WTC11 (cell line): ENCODE measurements at places on chromosomes 13 and 19. TPM values are rescaled to one million over a fixed set of nuclear protein-coding genes. Genes with fewer than 3 reads are reported as not detected.

The SLC10A2 gene
- not detected in 3 replicates for total RNA-seq

The C19orf67 gene
- total RNA-seq, result 0.35 to 0.87 TPM (median 0.41 TPM) in 3 replicates

The SIGLEC10 gene
- total RNA-seq, result 0.44 TPM in 1 of 3 replicates, not detected in the others

The CLEC17A gene
- 0.14 TPM in 1 of 3 replicates, not detected in the others for total RNA-seq

The PLK5 gene
- 0.60 to 1.4 TPM (median 0.62 TPM) in 3 replicates for total RNA-seq

The SEMA6B gene
- total RNA-seq, result 45.1 to 52.1 TPM (median 49.1 TPM) in 3 replicates

The ZNF229 gene
- 1.8 to 2.4 TPM (median 2.2 TPM) in 3 replicates for total RNA-seq

The TLE6 gene
- total RNA-seq, result 2.5 to 3.3 TPM (median 3.1 TPM) in 3 replicates

The ACER1 gene
- not detected in 3 replicates for total RNA-seq

The KLK3 gene
- 0.13 to 0.25 TPM (median 0.16 TPM) in 3 replicates for total RNA-seq

The PALM3 gene
- total RNA-seq, result 25.9 to 31.1 TPM (median 28.6 TPM) in 3 replicates

The CERS1 gene
- 14.7 to 24.5 TPM (median 22.6 TPM) in 3 replicates for total RNA-seq

The MED29 gene
- 37.6 to 42.9 TPM (median 39.4 TPM) in 3 replicates for total RNA-seq

The ANKRD24 gene
- total RNA-seq, result 11.3 to 15.0 TPM (median 14.8 TPM) in 3 replicates

The TRPC4 gene
- 4.2 to 8.0 TPM (median 5.0 TPM) in 3 replicates for total RNA-seq

The PCDH20 gene
- 1.3 to 1.4 TPM (median 1.3 TPM) in 3 replicates for total RNA-seq

The ADAMTS10 gene
- total RNA-seq, result 11.4 to 16.0 TPM (median 14.8 TPM) in 3 replicates

- DNase-seq, result no peak
These were observed 5.0 kb upstream of the ZIC5 start for GRCh38 chr13:99976575-99976974.

DNA sequence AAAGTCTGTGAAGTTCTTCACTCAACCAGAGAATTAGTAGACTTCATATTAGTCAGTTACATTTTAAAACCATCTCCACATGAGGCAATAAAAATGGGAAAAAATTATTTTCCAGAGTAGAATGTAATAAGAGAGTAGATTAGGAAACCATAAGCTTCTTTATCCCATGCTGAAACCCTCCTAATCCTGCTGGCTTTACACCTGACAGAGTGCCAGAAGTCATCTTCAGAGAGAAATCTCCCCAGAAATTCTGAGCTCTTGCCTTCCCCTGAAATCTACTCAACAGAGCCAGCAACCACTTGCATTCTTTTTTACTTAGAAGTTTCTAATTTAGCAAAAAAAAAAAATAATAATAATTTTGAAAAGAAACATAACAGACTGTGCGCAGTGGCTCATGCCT, 279.9 kb downstream of the NHLRC3 start:
- no peak for DNase-seq

DNA sequence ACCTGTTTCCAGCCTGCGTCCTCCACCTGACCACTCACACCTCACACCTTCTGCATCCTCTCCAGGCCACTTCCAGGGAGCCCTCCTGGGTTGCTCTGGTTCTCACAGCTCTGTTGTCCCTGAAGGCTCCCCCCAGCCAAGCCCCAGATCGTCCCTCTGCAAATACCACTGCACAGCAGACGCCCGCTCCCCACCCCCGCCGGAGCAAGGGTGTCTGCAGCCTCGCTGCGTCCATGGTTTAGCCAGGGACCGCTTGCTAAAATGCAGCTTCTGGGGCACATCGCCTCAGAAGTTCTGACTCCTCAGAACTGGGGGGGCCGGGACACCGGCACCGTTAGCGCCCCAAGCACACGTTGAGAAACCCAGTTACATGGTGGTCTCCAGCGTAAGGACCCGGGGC, 983 bp downstream of the LINGO3 start:
- no peak for DNase-seq

DNA sequence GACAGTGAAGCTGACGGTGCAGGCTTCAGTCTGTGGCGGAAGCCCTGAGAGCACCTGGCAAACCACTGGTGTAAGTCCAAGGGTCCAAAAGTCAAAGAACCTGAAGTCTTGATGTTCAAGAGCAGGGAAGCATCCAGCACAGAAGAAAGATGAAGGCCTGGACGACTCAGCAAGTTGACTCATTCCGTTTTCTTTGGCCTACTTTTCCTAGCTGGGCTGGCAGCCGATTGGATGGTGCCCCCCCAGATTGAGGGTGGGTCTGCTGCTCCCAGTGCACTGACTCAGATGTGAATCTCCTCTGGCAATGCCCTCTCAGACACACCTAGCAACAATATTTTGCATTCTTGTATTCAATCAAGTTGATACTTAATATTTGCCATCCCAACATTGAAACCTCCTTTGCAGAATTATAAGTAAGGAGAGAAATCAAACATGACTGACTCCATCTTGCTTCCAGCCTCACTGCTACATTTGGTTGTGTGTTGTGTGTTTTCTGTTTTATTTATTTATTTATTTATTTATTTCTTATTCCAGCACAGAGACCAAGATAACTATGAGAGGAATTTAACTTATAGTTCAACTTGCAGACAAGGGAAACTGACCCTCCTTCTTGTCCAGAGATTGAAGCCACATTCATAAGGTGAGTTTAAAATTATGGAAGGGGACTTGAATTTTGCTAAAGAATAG, 32.8 kb downstream of the IGFL2 start:
- DNase-seq, result no peak

DNA sequence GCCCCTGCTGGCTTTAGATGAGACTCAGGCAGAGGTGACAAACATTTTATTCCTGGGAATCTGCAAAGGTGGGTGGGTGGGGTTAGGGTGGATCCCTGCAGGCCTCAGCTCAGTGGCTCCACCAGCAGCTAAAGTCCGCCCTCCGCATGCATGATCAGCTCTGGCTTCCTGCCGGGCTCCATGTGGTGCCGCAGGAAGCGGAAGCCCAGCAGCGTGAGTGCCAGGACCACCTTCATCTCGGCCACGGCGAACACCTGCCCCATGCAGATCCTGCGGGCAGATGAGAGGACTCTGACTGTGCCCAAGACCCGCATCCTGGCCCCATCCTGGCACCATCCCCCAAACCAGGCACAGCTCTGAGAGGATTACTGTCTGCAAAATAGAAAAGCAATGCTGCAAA, 26.3 kb downstream of the CYP4F2 start:
- peak; percentile 59 for DNase-seq

DNA sequence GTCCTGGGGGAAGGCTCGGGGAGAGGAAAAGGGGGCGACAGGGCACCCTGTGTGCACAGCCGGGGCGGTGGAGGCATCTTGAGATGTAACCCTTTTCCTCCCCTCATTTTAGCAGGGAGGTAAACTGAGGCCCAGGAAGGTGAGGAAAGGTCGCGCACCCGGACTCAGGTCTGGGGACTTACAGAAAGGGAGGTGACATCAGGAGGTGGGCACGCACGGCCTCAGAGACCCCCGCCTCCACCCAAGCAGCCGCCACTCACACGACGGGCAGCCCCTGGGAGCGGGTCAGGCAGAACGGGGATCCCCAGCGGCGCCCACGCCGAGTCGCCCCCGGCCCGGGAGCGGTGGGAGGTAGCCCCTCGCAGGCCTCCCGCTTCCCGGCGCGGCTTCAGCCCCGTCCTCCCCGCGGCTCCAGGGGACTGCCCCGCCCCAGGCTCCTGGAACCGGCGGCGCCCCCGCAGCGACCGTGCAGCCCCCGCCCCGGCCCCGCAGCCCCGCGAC, 477 bp downstream of the PIP5K1C start:
- DNase-seq, result no peak

DNA sequence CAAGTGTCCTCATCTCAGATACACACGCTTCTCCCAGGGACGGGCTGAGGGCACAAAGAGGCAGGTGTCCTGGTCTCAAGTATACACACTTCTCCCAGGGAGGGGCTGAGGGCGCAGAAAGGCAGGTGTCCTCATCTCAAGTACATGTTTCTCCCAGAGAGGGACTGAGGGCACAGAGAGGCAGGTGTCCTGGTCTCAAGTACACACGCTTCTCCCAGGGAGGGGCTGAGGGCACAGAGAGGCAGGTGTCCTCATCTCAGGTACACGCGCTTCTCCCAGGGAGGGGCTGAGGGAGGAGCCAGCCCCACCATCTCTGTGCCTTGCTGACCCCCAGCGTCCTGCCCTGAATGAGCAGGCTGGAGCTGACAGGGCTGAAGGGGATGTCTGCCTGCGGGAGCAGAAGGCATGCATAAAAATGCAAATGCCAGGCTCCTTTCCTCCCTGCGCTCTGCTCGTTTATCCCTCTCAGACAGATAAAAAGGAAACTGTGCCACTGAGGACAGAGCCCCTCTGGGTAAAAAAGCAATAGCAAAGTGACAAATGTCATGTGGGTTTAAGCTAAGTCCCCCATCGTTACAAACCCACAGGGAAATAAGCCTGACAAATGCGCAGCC, 96.1 kb upstream of the UQCRFS1 start:
- peak; percentile 68 for DNase-seq

- no peak for DNase-seq
These were observed 144.2 kb downstream of the SPRY2 start for GRCh38 chr13:80196756-80197155.

- no peak for DNase-seq
These were observed 4.4 kb downstream of the FFAR1 start for GRCh38 chr19:35352177-35352447.

GRCh38 chr13:69279213-69279612, 828.4 kb upstream of the ATXN8OS start:
- no peak for DNase-seq

GRCh38 chr19:927780-928401, 2.1 kb downstream of the ARID3A start:
- no peak for DNase-seq

DNA sequence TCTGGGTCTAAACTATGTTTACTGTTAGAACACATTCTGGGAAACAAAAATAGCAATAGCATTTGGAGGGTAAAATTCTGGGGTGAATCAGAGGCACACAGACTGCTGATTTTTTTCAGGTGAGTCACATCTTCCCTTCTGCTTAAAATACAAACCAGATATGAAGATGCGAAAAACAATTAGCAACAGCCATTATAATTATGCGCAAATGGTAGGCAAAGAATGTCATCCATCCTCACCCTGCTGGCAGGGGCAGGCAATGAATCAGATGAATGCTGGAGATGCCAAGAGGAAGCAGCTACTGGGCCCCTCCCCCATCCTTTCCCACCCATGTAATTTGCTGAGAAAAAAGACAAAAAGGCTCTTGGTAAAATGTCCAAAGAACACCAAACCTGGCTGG, 282.9 kb downstream of the KLF5 start:
- no peak for DNase-seq

- DNase-seq, result no peak
These were observed 9.9 kb upstream of the FPR3 start for GRCh38 chr19:51784922-51785690.

DNA sequence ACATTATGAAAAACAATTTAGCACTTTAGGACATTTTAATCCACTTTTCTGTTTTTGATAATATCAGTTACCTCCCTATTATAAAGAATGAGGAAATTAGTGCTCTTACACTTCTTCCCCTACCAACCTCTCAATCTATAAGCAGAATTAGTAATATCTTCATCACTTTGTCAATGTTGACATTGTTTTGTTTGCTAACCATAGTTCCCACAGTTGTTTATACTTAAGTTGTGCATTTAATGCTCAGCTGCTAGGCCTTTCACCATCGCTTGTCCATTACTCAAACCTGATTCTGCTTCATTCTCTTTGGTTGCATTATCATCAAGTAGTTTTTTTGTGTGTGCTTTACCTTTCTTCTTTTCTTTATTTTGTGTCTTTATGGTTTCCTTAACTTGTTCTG, 132.1 kb downstream of the CDK8 start:
- no peak for DNase-seq

GRCh38 chr19:5339950-5340636, 519 bp downstream of the PTPRS start:
- peak; percentile 29 for DNase-seq

DNA sequence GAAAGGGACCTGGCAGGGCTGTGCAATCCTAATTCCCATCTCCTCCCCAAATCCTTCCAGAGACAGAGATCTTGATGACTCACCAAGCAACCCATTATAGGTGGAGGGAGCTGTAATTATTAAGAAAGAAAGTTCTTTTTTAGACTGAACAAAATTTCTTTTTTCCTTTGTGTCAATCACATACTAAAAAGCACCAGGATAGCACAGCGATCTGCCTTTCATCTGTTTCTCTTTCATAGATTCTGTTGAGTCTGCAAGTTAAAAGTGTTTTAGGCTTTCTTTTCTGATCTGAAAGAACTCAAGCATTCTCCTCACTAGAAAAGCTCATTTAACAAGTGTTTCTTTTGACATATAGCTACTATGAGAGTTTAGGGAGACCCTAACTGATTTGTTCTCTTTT, 222.8 kb downstream of the DCT start:
- DNase-seq, result no peak

DNA sequence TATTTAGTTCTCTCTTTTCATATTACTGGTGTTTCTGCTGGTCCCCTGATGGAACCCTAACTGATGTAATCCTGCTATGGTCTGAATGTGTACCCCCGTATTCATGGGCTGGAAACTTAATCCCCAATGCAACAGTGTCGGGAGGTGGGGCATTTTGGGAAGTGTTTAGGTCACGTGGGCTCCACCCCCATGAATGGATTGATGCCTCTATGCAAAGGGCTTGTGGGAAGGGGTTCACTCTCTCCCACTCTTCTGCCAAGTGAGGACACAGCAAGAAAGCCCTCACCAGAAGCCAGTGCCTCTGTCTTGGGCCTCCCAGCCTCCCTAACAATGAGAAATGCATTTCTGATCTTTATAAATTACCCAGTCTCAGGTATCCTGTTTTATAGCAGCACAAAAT, 21.2 kb upstream of the UBAC2 start:
- no peak for DNase-seq

- DNase-seq, result no peak
These were observed 3.6 kb downstream of the SIGLEC11 start for GRCh38 chr19:49957262-49957915.

DNA sequence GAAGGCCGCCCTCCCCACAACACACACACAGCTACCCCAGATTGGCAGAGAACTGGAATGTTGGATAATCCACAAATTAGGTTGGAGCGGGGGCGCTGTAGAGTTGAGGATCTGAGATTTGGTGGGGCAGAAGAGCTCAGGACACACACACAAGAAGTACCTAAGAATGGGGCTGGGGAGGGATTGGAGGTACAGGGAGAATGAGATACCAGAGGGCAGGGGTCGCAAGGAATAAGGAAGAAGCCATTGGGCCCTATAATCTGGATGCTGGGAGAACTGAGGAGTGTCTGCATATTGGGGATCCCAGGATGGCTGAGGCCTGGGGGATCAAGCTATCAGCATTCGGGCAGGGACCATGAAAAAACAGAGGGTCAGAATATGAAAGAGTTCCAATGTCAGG, 11.5 kb downstream of the SYT3 start:
- DNase-seq, result no peak

DNA sequence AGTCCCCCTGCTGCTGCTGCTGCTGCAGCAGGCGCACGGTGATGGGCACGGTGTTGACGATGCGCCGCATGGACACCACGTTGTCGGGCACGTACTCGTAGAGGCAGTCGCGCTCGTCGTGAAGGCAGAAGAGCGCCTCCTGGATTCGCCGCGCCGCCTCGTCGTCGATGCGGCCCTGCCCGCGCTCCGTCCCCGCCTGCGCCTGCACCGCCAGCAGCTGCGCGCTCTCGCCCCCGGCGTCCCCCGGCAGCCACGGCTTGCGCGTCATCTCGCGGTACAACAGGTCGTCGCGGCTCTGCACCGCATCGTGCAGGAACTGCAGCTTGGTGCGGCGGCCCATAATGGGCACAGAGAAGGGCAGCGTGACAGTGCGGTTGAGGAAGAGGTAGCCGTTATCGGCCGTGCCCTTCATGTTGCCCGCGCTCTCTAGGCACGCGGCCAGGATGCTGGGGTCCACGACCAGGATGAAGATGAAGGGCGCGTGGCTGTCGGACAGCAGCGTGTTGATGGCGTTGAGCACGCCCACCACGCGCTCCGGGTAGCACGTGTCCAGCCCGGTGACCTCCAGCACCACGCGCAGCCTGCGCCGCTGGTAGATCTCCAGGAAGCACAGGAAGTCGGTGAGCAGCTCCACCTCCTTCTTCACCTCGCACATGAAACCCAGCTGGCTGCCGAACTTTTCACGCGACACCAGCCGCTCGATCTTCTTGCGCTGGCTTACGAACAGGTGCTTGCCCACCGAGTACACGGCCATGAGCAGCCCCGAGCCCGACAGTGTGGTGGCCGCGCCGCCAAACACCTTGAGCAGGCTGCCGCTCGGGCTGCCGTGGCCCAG, 8.1 kb downstream of the NKPD1 start:
- peak; percentile 75 for DNase-seq
